ENCODE measurements at places on chromosomes 2 and 18.

DNA sequence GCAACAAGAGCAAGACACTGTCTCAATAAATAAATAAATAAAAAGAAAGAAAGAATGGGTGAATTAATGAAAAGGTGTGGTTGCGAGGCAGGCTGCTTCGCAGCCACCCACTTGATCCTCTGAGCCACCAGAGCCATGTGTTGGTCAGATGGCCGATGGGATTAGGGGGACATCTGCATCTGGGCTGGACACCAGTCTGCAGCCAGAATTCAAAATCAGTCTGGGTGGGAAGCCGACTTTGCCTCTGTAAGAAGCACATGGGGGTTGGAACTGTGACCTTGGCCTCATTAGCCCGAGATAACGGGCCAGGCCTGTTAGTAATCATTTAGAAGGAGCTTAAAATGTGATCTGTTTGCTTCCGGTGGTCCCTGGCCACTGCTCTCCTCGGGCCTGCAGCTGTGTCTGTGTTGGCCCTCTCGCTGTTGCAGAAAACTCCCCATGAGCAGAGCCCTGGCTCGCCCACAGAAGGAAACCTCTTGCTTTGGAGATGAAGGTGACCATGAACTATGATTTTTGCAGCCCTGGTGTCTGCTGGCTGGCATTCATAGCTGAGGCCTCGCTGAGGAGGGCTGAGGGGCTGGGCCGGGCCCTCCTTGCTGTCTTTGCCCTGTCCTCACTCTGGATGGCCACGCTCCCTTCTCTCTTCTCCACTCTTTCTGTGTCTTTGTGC is 94.4 kb downstream of the DYSF start:
- no peak for DNase-seq

- DNase-seq, result no peak
Measured at GRCh38 chr2:239429473-239430350, 28.9 kb upstream of the HDAC4 start.

GRCh38 chr18:66193938-66194337 is 410.0 kb downstream of the CDH19 start:
- DNase-seq, result peak; percentile 7

DNA sequence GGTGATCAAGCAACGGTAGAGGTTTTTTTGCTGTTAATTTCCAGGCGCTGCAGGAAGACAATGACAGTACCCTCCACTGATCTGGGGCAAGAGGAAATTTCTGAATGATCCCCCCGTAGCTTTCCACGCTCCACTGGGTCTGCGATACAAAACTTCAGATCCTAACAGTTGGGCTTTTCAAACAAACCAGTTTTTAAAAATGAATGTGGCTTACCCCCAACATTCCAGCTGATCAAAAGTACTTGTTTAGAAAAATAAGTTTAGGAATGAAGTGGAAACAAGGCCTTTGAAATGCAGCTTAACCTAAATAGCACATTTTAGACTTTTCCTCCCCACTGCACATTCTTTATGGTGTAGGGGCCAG is 5.7 kb downstream of the ZFP36L2 start:
- DNase-seq, result no peak

DNA sequence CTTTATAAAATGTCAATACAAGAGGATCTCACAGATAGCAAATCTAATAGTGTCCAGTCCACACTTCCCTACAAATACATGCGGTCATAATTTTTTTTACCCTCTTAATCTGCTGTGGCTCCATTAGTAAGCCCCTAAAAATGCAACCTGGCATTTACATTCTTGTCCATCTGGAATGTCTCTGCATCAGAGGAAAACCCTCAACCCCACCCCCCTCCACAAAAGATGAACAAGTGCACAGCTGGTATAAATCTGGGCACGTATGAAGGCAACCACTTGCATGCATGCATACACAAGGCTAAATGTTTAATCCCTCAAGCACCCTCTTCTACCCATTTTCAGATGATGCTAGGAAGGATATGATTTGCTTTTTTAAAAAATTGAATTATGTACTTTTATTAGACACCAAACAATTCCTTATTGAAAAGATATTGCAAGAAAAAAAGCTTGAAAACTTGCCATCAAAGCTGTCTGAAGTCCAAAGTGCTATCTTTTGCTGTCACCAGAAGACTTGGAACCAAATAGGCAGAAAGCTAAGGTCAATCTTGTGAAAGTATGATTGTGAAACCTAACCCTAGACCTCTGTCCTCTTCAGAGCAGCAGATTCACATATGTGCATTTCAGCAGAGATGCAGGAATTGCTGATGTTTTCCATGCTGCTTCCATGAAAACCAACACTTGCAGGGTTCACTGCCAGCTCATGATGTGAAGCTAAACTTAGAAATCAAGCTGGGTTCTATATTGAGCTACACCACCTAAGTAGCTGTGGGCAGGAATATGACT is 39.0 kb downstream of the IRS1 start:
- no peak for DNase-seq

DNA sequence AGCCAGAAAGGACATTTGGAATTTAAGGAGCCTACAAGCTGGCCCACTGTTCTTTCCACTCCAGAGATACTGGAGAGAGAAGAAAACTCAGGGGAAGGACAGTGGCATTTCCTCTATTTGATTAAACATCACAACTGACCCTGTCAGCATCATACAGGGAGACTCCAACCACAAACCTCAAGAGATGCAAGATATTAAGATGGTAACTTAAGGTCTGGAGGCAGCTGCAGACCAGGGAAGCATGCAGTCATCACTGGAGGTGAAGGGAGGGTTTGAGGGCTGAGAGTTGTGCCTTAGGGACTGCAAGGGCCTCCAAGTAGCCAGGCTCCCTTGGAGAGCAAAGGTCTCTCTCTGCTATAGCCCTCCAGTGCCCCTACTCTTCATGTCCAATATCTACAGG is 67.4 kb downstream of the RNF152 start:
- DNase-seq, result no peak

- DNase-seq, result no peak
Measured at GRCh38 chr2:138078153-138078552, 113.9 kb downstream of the HNMT start.

DNA sequence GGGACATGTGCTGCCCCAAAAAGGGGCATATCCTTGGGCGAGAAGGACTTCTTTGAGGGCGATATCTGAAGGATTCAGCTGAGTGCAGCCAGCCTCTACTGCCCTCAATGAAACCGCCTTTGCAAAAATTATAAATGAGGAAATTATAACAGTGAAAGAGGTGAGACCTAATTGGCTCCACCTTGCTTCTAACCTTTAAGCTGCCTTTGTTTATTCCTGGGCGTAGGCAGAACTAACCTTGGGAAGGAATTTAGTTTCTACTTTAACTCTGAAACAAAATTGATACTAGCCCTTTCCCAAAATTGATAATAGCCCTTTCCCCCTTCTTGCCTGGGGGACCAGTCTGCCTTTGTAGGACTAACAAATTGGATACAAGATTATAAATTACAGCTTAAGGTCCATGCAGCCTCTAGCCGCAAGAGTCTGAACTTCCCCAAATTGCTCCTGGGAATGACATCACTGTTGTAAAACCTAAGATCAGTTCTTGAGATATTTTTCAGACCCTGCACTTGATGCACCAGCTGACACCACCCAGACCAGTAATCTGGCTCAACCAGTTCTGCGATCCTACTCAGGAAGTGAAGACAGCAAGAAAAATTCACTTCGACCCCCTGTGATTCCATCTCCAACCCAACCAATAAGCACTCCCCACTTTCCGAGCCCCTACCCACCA is 36.0 kb upstream of the ASAP2 start:
- DNase-seq, result no peak

- no peak for DNase-seq
Measured at GRCh38 chr18:76908277-76908676, 85.9 kb downstream of the ZNF236 start.

DNA sequence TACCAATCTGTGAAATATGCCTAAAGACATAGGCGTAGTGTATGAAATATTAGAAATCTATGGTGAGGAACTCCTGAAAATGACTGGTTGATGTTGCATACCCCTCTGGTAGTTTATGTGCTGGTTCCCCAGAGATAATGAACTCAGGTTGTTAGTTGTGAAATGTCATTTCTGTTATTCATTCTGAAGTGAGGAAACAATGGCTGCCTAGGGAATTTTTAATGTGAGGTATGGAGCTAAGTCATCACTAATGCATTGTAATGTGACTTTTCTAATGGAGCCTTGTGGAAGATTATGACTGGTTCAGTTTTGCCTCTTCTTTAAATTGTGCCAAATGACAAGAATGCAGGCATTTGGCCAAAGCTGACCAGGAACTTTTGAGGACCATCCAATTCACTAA is 61.6 kb upstream of the RAB27B start:
- DNase-seq, result no peak

- no peak for DNase-seq
Measured at GRCh38 chr2:222892321-222892720, 31.5 kb downstream of the ACSL3 start.

DNA sequence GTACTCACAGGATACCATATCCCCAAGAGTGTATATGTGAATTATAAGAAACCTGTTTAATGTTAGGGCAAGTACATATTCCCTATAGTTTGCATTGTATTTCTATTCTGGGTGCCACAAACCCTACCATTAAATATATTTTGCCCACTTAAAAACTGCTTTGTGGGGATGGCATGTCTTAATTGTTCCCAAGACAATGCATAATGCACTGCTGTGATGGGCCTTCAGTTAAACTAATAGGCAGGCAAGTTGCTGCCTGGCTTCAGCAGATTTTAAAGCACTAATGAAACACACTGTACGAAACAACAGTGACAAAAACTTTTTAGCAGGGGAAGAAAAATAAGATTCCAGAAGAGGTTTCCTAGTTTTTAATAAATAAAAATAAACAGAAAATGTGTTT is 104.8 kb upstream of the VRK2 start:
- DNase-seq, result no peak

DNA sequence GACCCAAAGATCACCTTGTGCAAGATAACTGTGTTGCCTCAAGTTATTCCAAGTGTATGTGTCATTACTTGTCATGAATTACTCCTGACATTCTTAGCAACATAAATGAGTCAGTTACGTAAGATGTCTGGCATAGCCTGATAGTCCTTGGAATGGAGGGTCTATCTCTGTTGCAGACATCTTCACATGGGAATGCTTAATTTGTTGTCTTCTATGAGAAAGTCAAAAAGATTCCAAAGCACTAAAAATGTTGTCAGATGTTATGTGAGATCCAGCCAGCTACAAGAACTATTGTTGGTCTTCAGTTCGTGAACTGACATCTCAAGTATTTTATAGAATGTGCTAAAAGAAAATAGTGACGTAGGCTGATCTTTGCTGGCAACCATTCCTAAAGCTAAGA is 178.2 kb upstream of the RASGRP3 start:
- no peak for DNase-seq

GRCh38 chr18:77062518-77063003 is 70.0 kb downstream of the MBP start:
- no peak for DNase-seq

Measured in T47D (cell line).